Stimulated activated CD8-positive, alpha-beta memory T cell treated with anti-CD3 and anti-CD28 coated beads, Interleukin-15, amount 100 ng/mL, for 4 hours (primary cell): ENCODE measurements at places on chromosomes 2 and 18.

DNA sequence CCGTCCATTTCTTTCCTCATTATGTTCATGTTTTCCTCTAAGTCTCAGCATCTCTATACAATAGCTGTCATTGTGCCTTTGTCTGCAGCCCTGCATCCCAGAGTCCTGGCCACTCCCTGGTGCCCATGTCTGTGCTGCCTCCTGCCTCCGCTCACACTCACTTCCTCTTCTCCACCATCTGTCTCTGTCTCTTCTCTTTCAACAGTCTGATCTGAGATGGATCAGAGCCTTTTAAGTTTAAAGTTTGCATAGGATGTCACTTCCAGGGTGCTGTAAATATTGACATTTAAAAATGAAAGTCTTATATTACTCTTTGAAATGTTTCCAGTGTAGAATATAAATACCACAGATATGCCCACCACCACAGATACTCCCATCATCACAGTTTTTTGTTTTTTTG, 42.7 kb downstream of the UBE2F start:
- no peak for DNase-seq

DNA sequence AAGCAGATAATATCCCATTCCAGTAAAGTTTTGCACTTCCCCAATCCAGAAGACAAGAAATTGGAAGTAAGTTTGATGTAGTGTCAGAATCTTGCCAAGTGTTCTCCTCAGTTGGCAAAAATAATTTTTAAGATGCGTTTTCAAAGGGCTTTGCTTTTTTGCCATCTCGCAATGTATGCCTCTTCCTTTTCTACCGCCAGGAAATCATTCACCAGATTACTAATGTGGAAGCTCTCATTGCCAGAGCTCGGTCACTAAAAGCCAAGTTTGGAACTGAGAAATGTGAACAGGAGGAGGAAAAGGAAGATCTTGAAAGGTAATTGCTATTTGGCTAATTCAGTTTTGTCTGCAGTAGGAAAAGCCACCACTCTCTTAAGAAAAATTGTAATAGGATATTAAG, 110.7 kb downstream of the RAB3GAP1 start:
- DNase-seq, result no peak

DNA sequence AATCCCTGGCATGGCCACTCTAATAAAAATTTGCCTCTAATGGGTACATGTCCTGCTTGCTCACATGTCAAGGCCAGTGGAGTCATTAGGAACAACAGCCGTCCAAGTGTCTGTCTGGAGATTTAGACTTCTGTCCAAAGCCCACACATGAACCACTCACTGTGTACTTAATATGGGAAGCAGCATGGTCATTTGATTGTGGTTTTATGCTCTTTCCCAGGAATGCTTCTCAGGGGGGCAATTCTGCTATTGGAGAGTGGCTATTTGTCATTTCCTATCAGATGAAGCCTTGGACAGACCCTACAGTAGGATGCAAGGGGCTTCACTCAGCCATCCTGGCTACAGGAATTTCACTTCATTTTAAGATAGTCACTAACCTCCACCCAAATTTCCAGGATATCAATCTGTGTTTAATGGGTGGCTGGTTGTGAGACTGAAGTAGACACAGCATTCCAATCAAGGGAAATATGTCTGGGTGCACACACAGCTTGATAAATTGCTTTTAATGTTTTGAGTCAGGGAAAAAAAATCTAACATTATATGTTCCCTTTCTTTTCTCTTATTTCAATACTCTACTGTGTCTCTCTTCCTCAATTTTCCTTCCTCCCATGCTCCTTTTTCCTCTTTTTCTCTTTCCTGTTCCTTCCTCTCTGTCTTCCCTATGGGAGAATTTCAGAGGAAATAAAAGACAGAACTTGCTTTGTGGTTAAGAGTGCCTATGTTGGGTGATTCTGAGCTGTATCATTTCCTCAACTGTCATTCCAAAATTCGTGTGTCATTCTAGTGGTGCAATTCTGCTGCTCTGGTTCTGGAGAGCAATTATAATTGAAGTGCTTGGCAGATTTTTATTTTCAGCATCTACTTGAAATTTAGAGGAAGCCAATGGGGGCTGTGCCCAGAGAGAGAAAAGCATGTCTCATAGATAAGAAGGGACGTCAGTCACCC, 320.1 kb downstream of the OSR1 start:
- no peak for DNase-seq

- no peak for DNase-seq
These were observed 310.1 kb downstream of the EXOC6B start for GRCh38 chr2:72515696-72516095.

- DNase-seq, result no peak
These were observed 139.8 kb downstream of the ZFP36L2 start for GRCh38 chr2:43086451-43087221.

DNA sequence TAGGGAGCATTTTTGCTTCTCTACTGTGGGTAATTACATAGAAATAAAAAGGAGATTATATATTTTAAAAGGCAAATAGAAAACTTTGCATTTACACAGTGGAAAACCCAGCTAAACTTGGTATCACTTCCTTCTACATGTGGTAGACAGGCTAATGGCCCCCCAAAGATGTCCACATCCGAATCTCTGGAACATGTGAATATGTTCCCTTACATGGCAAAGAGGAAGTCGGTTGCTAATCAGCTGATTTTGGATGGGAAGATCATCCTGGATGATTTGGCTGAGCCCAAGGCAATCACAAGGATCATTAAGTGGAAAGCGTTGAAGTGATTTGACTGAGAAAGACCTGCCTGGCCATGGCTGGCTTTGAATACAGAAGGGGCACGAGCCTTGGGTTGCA, 26.2 kb downstream of the CREG2 start:
- no peak for DNase-seq

- DNase-seq, result no peak
These were observed 1231.7 kb upstream of the ZEB2 start for GRCh38 chr2:145751629-145752028.
